ENCODE measurements at places on chromosomes 12 and 14. TPM values are rescaled to one million over a fixed set of nuclear protein-coding genes. Genes with fewer than 3 reads are reported as not detected.

DNA sequence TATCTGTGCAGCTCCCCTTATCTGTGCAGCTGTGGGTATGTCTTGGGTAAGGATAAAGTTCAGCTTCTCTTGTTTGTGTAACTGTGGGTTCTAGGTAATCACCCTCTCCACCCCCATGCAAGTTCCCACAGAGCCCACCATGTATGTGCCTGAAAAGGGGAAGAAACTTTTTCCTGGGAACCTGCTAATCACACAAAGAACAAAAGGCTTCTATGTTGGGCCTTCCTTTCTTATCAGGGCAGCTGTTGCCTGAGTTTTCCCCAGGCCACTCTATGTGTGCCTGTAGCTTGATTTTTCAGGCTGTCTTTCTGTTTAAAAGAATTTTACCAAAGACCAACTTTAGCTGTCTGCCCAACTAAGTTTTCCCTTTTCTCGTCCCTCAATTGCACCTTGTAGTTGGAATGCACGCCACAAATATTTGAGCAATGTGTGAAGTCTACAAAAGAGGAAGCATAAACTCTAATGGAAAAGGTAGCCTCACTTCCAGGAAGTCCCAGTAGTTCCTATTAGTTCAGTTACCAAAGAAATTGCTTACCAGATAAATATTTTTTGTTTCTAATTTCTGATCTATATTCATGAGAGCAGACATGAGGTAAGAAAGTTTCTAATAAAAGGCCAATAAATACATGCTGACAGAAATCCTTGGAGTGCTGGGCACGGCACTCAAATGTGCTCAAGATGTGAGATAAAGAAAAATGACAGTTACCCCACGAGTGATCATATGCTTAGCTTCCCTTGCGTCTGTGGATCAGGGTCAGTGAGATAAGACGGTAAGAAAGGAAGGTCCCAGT lies 2.7 kb upstream of the GALC start:
- no peak for DNase-seq

GRCh38 chr14:81350344-81351130 lies 49.6 kb downstream of the STON2 start:
- no peak for DNase-seq

- DNase-seq, result no peak
These were observed 20.0 kb upstream of the APPL2 start for GRCh38 chr12:105256011-105256410.

DNA sequence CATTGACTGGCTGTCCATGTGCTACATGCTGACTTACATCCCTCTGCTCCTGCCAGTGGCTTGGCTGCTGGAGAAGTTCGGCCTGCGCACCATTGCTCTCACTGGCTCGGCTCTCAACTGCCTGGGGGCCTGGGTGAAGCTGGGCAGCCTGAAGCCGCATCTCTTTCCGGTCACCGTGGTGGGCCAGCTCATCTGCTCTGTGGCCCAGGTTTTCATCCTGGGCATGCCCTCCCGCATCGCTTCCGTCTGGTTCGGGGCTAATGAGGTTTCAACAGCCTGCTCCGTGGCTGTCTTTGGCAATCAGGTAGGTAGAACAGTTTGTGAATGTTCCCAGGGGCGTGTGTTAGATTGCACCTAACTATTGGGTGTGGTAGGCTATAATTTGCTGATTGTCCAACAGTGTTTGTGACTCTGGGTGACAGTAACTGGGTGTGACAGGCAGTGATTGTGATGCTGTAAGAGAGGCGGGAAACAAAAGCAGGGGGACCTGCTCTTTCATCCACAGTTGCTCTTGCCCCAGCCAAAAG lies 981 bp downstream of the FLVCR2 start:
- peak; percentile 64 for DNase-seq

DNA sequence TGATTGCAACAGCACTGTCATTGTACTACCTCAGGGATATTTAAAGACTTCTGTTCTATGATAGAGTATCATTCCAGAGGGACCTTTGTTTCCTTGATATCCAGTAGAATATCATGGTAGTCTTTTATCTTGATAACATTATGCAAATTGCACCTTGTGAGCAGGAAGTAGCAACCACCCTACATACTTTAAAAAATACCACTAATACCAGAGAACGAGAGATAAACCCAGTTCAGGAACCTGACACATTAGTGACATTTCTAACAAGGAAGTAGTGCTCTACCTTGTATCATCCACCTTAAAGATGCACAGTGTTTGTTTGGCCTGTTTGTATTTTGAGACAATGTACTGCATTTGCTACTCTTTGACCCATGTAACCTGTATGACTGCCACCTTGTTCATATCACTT lies 8.8 kb upstream of the MAP4K5 start:
- DNase-seq, result no peak

GRCh38 chr12:124379938-124380754 lies 85.3 kb downstream of the RFLNA start:
- DNase-seq, result peak; percentile 94

- no peak for DNase-seq
These were observed 9.8 kb downstream of the PRIMA1 start for GRCh38 chr14:93778453-93778852.

Gene PRR4
- 1.2 TPM for polyA plus RNA-seq

GRCh38 chr14:54487771-54488170 lies 1.0 kb downstream of the GMFB start:
- DNase-seq, result no peak

DNA sequence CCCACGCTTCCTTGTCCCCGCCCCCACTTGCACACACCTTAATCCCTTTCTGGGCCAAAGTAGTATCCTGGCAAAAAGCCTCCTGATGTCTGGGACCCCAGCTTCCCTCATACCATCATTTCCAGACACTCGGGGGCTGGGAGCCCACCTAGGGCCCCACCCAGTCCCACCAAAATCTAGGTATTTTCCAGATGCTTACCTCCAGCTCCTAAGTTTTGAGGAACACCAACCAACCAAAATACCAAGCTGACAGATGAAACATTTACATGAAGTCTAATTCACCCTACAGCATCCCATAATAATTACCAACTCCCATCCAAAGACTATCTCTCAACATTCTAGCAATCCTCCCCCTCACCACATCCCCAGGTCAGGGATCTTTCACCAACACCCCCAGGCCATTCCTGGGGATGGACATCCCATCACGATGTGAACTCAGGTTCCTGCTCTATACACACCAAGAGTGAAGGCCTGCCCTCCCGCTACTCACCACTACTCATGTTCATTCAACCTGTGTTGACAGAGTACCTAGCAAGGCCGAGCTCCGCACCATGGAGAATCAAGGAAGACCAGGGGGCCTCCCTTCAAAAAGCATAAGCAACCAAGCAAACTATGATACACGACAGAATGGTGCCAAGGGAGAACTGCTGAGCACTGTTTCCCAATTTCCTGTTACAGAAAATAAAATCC lies 1.6 kb upstream of the CHD4 start:
- peak; percentile 81 for DNase-seq

Gene IL26
- polyA plus RNA-seq, result 0.22 TPM

GRCh38 chr12:128571906-128572810 lies 251.6 kb downstream of the SLC15A4 start:
- no peak for DNase-seq

Gene TSPAN9
- 2.4 TPM for polyA plus RNA-seq

Gene WDR20
- polyA plus RNA-seq, result 16.4 TPM

GRCh38 chr12:110657747-110658146 lies 31.2 kb downstream of the HVCN1 start:
- DNase-seq, result no peak

- DNase-seq, result no peak
These were observed 21.5 kb upstream of the ANO2 start for GRCh38 chr12:5966486-5967095.

Gene ARG2
- polyA plus RNA-seq, result 0.60 TPM
